ENCODE measurements at places on chromosomes 16 and 17.

DNA sequence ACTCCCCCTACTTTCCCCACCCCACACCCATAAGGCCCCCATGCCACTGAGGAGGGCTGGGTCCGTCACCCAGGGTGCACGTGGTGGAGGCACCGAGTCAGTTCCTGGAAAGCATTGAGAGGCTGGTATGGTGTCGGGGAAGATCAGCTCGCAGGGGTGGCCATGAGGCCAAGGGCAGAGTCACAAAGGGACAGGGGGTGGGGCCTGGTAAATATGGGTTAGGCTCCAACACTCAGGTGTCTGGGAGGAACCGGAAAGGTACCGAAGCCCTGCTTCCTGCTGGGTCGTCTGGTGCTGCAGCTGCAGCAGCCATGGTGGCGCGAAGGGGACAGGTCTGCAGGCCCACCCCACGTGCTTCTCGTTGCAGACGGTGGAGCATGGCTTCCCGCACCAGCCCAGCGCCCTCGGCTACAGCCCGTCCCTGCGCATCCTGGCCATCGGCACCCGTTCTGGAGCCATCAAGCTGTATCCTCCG, 30.2 kb downstream of the LLGL2 start:
- no peak for DNase-seq

DNA sequence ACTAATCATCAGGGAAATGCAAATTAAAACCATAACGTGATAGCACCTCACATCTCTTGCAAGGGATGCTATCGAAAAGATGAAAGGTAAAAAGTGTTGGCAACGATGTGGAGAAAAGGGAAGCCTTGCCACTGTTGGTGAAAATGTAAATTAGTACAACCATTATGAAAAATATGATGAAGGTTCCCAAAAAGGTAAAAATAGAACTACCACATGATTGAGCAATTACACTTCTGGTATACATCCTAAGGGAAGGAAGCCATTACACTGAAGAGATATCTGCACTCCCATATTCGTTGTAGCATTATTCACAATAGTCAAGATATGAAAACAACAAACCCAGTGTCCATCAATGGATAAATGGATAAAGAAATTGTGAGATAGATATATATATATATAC, 21.5 kb downstream of the ABCA10 start:
- DNase-seq, result no peak

DNA sequence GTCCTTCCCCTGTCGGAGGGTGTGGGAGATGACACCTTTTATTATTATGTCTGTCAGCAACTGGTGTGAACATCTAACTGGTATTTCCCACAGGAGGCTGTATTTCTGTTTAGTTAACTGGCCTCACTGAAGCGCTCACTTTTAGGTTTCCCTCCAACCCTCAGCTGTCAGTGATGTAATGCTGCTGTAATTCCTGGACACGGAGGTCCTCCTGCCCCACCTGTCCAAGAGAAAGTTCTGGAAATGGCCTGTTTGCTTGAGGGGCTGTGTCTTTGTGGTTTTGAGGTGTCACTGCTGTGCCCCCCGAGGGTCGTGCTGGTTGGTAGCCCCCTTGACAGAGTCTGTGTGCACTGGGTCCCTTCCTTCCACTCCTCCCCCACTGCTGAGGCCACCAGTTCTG, 11.5 kb downstream of the KCNJ12 start:
- no peak for DNase-seq

GRCh38 chr17:65228287-65228686, 91.1 kb downstream of the RGS9 start:
- no peak for DNase-seq

GRCh38 chr17:57312242-57312641, 55.9 kb downstream of the MSI2 start:
- DNase-seq, result no peak

DNA sequence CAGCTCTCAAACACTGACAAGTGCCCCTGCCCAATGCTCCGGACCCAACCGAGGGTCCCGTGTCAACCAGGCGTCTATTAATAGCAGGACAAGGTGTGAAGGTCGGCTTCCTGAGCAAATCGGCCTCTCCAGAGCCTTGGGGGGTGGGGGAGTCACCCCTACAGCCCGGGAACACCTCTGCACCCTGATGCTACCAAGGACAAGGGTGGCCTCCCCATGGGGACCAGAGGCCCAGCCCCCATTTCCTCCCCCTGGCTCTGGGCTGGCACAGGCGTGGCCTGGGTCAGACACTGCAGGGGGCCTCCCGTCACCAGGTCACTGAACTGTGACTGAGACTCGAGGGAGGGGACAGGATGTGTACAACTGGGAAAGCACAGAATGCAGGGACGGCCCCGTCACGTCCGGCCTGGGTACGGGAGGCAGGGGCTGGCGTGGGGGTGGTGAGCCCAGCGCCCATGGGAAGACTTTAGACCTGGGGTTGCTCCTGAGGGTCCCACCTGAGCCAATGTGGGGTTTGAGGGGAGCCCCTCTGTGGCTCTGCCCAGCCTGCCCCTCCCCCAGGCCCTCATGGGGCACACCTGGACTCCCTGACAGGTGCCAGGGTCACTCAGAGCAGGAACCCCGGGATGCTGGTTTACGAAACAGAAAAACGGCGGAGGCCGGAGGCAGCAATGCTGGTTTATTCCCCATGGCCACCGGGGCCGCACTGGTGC, 579 bp upstream of the CYBA start:
- peak; percentile 76 for DNase-seq

- no peak for DNase-seq
Measured at GRCh38 chr17:14792746-14793145, 472.4 kb downstream of the PMP22 start.

GRCh38 chr16:81374550-81374949, 59.8 kb downstream of the GAN start:
- DNase-seq, result no peak

DNA sequence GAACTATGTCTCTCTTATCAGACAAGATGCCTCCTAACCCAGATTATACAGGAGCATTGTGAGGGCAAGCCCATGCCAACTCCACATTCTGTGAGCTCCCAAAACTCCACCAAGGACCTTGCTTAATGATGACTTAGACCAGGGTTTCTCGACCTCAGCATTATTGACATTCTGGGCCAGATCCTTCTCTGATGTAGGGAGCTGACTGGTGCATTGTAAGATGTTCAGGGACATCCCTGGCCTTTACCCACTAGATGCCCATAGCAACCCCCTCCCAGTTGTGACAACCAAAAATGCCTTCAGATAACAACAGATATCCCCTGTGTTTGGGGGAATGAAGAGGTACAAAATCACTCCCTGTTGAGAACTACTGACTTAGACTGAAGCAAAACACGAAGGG, 43.6 kb downstream of the HOXB1 start:
- DNase-seq, result no peak

DNA sequence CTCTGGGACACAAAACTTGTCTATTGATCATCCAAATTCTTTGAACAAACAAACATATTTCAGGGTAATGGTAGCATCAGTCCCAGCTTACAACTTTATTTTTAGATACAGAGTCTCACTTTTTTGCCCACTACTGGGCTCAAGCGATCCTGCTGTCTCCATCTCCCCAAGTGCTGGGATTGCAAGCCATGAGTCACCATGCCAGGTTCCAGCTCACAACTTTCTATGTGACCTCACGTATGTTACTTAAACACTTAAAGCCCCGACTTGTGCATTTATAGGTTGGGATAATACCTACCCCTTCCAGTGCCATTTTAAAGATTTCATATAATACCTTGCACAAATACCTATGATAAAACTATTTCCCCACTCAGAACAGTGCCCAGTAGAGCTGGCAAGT, 42.0 kb upstream of the KSR1 start:
- DNase-seq, result no peak

GRCh38 chr16:83814659-83814985, 6.8 kb downstream of the HSBP1 start:
- DNase-seq, result no peak
